ENCODE measurements at places on chromosomes 4 and X. TPM values are rescaled to one million over a fixed set of nuclear protein-coding genes. Genes with fewer than 3 reads are reported as not detected.

DNA sequence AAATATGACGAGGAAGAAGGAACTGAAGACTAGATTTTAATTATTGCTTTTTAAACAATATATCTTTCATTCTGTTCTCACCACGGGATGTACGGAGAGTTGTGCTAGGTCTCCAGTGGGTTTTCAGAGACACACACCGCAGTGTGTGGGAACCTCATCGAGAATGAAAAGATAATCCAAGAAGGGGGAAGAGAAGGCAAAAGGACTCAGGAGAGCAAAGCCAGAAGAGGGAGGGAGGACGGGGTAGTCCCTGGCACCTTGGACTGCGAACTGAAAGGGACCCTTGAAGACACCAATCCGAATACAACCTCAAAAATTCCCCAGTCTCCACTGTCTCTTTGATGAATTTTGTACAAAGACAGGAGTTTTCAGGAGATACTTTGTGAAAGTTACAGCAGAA, 932 bp upstream of the LEF1 start:
- no peak for DNase-seq
- peaks cover 12% of the 10 kb centered on the region for H3K4me1 ChIP-seq
- H3K36me3 ChIP-seq: no peaks in the 10 kb centered on the region
- no peak overlapping the region for H3K27ac ChIP-seq
- H3K4me3 ChIP-seq: no peak overlapping the region

NUDT10 gene
- not detected for total RNA-seq

ERAS gene
- not detected for total RNA-seq

ENAM gene
- not detected for total RNA-seq

DNA sequence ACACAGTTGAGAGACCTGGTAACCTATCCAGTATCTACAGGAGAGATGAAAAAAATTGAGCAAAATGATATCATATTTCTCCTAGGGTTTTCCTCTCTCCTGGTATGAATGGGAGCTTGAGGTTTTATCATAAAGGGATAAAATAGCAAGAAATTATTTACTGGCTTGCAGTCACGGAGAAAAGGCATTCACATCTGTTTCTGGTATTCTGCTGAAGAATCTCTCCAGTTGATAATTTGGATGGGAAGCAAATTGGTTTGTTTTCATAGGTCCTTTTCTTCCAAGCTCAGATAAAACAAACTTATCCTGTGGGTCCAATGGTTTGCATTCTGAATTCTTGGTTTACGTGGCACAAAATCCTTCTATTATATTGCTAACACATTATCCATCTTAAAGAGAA, 83.1 kb upstream of the GYPA start:
- no peaks in the 10 kb centered on the region for H3K27me3 ChIP-seq
- DNase-seq: no peak
- no peak overlapping the region for H3K4me3 ChIP-seq
- H3K27ac ChIP-seq: no peak overlapping the region

USP17L24 gene
- not detected for total RNA-seq

- no peaks in the 10 kb centered on the region for H3K27me3 ChIP-seq
- no peak overlapping the region for H3K4me3 ChIP-seq
- H3K36me3 ChIP-seq: no peaks in the 10 kb centered on the region
- no peak overlapping the region for H3K27ac ChIP-seq
- peaks cover 14% of the 10 kb centered on the region for H3K4me1 ChIP-seq
These were observed 88.4 kb upstream of the SPANXB1 start for GRCh38 chrX:140913802-140914501.

- H3K4me3 ChIP-seq: no peak overlapping the region
- DNase-seq: no peak
- no peak overlapping the region for H3K27ac ChIP-seq
These were observed 85.0 kb upstream of the ADRA2C start for GRCh38 chr4:3681191-3681590.

DNA sequence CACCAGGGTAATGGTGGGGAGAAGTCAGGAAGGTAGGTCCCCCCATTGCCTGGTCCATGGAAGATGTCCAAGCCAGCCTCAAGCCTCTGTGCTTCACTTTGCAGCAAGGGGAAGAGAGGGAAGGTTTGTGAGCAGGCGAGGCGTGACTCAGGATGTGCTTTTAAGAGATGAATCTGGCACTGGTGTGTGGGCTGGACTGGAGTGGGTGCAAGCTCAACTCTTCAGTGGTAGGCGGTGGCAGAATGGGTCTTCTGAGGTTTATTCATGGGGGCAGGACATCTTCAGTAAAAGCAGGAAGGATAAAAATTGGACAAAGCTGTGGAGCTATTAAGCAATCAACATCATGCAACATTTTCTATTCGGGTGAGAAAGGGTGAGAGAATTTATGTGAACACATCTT, 19.4 kb downstream of the GPM6B start:
- no peak overlapping the region for H3K27ac ChIP-seq
- no peaks in the 10 kb centered on the region for H3K36me3 ChIP-seq
- H3K4me3 ChIP-seq: no peak overlapping the region
- peaks cover 17% of the 10 kb centered on the region for H3K27me3 ChIP-seq
- no peak for DNase-seq

DNA sequence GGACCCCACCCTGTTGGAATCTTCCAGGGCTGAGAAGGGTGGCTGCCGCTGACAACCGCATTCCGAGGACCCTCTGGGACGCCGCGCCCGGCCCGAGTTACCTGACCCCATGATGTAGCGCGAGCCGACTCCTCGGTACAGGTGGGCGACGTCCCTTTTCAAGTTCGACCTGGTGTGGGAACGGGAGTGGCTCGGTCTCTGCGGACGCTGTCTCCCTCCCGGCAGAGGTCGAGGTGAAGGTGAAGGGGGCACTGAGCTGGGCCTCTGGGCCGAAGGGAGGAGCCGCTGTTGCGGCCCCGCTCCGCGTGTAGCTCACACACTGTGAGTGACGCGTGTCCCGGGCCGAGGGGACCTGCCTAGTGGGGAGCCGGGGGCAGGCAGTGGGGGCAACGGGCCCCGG, 4.5 kb downstream of the GTPBP6 start:
- no peaks in the 10 kb centered on the region for H3K4me1 ChIP-seq

DNA sequence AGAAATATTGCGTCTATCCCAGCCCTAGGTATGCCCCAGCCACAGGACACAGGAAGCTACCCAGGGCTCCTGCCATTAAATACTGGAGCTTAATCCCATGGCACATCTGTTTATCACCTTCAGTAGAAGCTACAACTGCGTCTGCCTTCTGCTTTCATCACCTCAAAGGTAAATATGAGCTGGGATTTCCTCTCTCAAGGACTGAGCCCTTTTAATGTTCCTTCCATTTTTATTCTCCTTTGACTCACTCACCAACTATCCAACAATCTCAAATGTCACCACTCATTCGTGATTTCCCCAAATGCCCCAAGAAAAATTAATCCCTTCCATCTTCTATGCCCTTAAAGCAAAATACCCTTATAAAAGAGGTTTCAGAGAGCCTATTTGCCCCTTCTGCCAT, 1.8 kb upstream of the MID1 start:
- DNase-seq: no peak
- no peaks in the 10 kb centered on the region for H3K36me3 ChIP-seq
- H3K27me3 ChIP-seq: no peaks in the 10 kb centered on the region
- peaks cover 32% of the 10 kb centered on the region for H3K4me1 ChIP-seq
- H3K4me3 ChIP-seq: no peak overlapping the region

- H3K36me3 ChIP-seq: no peaks in the 10 kb centered on the region
- H3K27ac ChIP-seq: no peak overlapping the region
- DNase-seq: no peak
- H3K4me3 ChIP-seq: no peak overlapping the region
These were observed 38.3 kb downstream of the RAP2C start for GRCh38 chrX:132180929-132181328.

- H3K36me3 ChIP-seq: peaks cover 10% of the 10 kb centered on the region
- no peak overlapping the region for H3K27ac ChIP-seq
- H3K4me3 ChIP-seq: peak overlapping the region; percentile 81
- peaks cover 4% of the 10 kb centered on the region for H3K4me1 ChIP-seq
- DNase-seq: no peak
- peaks cover 1% of the 10 kb centered on the region for H3K27me3 ChIP-seq
These were observed 54.3 kb downstream of the ZFYVE28 start for GRCh38 chr4:2363951-2364653.

CFAP99 gene
- not detected for total RNA-seq

GRCh38 chrX:41912923-41913322, 10.4 kb downstream of the CASK start:
- H3K4me1 ChIP-seq: peaks cover 15% of the 10 kb centered on the region
- no peak overlapping the region for H3K4me3 ChIP-seq
- no peak overlapping the region for H3K27ac ChIP-seq
- H3K36me3 ChIP-seq: no peaks in the 10 kb centered on the region
- H3K27me3 ChIP-seq: no peaks in the 10 kb centered on the region

DNA sequence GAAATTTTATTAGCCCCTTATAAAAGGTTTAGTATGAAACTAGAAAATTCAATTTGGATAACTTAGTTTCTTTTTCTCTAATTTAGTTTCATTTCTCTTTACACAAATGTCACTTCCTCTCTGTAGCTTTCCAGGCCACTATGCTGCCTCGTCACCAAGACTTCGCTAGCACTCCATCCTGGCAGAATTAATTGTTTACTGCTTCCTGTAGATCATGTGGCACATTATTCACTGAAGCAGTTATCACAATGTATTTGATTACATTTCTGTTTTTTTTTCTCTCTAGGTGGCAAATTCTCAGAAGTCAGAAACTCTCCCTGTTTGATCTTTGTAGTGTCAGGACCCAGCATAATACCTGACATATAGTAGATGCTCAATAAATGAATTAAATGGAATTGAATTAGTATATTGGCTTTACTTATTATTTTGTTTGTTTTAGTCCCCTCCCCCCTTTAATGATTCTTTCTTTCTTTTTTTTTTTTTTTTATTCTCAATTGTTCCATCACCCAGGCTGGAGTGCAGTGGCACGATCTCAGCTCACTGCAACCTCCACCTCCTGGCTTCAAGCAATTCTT, 9.3 kb upstream of the SAT1 start:
- H3K4me3 ChIP-seq: no peak overlapping the region
- no peaks in the 10 kb centered on the region for H3K4me1 ChIP-seq
- peaks cover 2% of the 10 kb centered on the region for H3K27me3 ChIP-seq
- no peak overlapping the region for H3K27ac ChIP-seq
- no peaks in the 10 kb centered on the region for H3K36me3 ChIP-seq

- no peak for DNase-seq
- no peaks in the 10 kb centered on the region for H3K27me3 ChIP-seq
- H3K4me3 ChIP-seq: no peak overlapping the region
These were observed 62.0 kb downstream of the SLAIN2 start for GRCh38 chr4:48403358-48403757.

POLN gene
- 3.9 TPM for total RNA-seq

All from HFFc6 (cell line).